ENCODE measurements at places on chromosomes 3 and 15. TPM values are rescaled to one million over a fixed set of nuclear protein-coding genes. Genes with fewer than 3 reads are reported as not detected.

DNA sequence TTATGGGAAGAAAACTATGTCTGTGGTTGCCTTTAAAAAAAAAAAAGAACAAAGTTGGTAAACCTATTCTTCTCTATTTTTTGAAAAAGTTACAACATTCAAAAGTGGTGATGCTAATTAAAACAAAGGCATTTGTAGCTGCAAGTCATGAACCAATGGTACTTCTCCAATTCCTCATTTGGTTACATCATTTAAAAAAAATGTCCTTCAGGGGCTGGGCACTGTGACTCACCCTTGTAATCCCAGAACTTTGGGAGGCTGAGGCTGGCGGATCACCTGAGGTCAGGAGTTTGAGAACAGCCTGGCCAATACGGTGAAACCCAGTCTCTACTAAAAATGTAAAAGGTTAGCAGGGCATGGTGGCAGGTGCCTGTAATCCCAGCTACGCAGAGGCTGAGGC, 574.6 kb downstream of the VGLL3 start:
- no peak for DNase-seq

GRCh38 chr15:92205255-92205739, 188.4 kb upstream of the ST8SIA2 start:
- no peak for DNase-seq

DNA sequence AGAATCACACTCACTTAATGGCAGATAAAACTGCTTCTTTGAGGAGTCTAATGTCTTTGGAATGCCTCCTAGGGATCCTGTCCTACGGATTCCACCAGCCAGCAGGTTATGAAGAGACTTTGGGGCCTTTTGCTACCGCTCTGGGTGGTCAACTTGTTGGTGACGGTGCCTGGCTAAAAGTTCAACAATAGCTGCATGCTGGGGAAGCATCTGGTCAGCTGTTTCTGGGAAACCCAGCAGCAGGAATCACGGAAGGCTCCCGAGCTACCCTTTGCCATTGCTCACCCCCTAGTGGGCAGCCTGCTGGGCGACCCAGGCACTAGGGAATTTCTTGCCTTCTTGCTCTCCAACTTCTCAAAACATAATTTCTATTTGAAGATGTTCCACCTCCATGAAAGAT, 263.3 kb downstream of the NEK10 start:
- no peak for DNase-seq

Gene TMEM44
- polyA plus RNA-seq: 17.7 TPM

DNA sequence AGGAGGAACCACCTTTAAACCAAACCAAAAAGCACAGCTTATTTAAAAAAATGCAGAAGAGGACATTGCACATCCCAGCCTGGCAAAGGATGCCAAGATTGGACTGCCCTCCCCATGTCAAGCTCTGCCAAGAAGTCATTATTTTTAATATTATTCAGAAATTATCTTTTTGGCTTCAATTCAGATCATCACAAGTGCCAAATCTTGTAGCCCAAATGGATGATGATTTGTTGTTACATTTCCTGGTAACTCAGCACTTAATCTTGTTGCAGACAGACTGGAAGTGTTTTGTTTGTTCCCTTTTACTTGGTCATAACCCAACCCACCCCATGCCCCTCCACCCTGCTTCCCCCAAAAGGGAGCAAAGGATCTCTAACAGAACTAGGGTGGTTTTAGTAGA, 28.1 kb upstream of the LXN start:
- DNase-seq: no peak

GRCh38 chr3:141015481-141015880, 35.7 kb upstream of the SPSB4 start:
- DNase-seq: no peak

DNA sequence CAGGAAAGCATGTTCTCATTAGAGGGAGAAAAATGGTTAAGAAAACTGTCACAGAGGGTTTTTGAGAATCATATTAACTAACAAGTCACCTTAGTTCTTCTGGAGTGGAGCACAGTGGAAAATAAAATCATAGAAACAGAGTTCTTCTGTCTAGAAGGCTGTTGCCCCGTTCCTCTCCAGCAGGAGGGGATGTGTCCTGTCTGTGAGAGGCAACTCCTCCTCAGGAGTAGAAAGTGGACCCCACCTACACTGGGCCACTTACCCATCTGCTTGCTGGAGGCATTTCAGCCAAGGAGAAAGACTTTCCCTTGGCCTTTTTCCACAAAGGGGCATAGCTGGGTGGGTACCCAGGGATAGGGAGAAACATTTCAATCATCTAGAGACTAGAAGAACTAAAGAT, 106.6 kb downstream of the SSR3 start:
- DNase-seq: no peak

Gene IL17RD
- 0.60 TPM for polyA plus RNA-seq

DNA sequence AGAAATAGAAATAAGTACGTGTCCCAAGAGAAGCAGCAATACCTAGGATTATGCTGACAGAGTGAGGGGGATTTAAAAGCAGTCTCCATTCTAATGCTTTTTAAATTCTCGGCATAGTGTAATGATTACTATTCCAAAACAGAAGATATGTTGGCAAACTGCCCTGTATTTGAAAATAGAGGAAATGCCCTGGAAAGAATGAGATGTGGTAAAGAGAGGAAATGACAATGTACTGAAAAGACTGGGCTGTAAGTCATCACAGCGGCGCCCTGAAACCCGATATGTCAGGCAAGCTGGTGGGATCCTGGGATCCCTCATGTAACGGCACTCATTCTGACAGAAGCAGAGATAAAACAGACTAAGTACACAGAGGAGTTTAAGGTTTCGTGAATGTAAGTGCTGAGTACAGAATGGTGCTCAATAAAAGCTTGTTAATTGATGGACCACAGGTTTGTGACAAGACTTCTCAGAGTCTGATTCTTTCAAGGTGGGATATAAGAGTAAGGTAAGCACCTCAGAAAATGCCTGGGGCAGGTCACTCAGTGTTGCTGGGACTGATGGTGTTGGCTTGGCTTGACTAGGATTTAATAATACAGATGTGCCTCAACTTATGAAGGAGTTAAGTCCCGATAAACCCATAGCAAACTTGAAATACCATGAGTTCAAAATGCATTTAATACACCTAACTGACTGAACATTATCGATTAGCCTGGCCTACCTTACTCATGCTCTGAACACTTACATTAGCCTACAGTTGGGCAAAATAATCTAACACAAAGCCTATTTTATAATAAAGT, 91.4 kb downstream of the NFKBIZ start:
- DNase-seq: peak; percentile 87

GRCh38 chr3:194449913-194450312, 36.9 kb downstream of the ATP13A3 start:
- DNase-seq: no peak

Gene FGF7
- polyA plus RNA-seq: 30.4 TPM

- DNase-seq: no peak
These were observed 52.6 kb upstream of the CP start for GRCh38 chr3:149274220-149274619.

GRCh38 chr15:71455107-71455506, 339.8 kb downstream of the THSD4 start:
- no peak for DNase-seq

DNA sequence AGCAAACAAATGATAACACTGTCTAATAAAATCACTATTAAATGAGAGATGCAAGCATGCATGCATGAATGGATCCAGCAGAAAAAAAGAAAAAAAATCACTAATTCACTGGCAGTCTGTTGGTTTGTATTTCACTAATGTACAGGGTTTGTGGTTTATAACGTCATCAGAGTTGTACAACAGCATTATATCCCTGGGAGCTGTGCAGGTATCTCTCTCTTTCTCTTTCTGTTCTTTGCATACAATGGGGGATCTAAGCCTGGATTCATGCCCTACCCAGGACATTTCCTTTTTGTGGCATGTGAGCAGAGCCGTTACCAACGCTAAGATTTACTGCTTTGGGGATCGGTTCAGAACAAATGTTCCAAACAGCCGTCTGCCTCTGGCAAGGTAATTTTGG, 229.5 kb downstream of the SOX2 start:
- no peak for DNase-seq

Gene CASR
- polyA plus RNA-seq: not detected

GRCh38 chr3:4449043-4449805, 17.8 kb downstream of the SUMF1 start:
- no peak for DNase-seq

Gene GABRR3
- not detected for polyA plus RNA-seq

Gene GATA2
- 13.4 TPM for polyA plus RNA-seq

DNA sequence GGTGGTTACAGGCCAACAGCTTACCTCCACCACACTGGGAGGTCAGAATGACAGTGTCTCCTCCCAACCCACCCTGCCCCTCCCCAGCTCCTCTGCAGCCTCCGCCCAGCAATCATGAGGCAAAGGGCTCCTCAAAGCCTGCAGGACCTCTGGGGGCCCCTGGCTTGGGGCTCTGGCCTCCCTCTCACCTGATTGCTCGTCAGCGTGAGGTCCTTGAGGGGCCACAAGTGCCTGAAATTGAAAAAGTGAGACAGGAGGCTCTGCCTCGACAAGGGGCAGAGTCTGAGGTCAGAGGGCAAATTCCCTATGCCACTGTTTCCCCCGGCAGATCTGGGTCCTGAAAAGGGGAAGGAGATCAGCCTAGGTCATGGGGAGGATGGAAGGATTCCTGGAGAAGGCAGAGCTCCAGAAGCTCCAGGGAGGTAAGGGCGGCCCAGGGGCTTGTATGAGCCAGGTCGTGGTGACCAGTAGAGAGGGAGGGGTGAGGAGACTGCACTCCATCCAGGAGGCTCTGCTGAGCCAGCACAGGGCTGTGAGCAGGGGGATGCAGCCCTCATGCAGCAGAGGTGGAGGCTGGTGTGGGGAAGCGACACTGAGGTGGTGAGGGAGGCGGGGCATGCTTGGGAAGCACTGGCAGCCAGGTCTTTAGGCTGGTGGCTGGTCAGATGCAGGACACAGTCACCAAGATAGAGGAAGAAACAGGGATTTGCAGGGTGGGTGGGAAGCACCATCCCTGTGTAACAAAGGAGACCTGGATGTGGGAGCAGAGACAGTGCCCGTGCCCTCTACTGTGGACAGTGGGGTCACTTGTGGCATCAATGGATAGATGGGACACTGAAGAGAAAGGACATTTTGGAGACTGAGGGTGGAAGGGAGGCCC, 20.1 kb downstream of the ALS2CL start:
- DNase-seq: no peak

Gene CD47
- 29.8 TPM for polyA plus RNA-seq

DNA sequence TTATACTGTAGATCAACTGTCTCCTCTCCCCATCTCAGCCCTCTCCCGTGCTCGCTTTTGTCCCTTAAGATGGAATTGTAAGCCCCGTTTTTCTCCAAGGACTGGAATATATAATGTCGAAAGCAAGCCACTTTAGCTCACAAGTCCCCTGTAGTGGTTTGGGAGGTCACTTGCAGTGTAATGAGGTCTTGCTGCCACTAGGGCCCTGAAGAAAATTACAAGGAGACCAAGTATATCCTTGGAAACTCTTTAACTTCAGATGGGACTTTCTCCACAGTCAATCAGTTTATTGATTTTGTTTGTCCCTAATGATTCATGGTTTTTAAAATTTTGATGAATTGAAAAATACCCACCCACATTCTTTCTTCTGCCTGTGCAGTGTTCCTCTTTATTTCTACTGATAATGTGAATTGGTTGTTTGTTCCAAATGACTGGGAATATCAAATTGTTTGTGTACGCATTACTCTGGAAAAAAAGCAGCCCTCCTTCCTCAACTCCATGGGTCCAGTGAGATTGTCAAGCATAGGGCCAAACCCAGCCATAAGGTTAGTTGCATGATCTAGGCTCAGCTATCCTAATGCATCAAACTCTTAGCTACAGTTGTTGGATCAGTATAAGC, 294.8 kb downstream of the MCTP2 start:
- no peak for DNase-seq

Gene SELENOT
- polyA plus RNA-seq: 541 TPM

GRCh38 chr3:31957106-31957505, 24.0 kb downstream of the OSBPL10 start:
- no peak for DNase-seq

Data from BJ (cell line).